Activated CD4-positive, alpha-beta T cell treated with anti-CD3 and anti-CD28 coated beads, Interleukin-2, amount 10 ng/mL, durations not matched to agents 24 days and 14 days (primary cell): ENCODE measurements at places on chromosomes 11 and 22. TPM values are rescaled to one million over a fixed set of nuclear protein-coding genes. Genes with fewer than 3 reads are reported as not detected.

DNA sequence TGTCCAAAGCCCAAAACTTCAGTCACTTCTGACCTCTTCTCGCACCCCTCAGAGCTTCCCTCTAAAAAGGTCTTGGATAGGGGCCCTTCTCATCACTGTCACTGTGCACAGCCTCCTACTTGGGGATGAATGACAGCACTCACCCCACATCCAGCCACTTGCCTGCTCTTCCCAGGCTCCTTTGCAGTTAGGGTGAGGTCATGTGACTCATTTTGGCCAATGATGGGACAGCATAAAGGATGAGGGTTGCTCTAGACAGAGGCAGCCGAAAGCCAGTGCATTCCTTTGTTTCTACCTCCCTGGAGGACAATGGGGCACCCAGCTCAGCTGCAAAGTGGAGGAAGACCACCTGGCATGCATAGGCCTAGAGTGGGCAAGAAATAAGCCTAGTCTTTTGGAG lies 1413.3 kb downstream of the TBC1D22A start:
- H3K27ac ChIP-seq, result no peak overlapping the region
- no peak for DNase-seq
- H3K36me3 ChIP-seq, result no peaks in the 10 kb centered on the region
- H3K27me3 ChIP-seq, result no peaks in the 10 kb centered on the region

DNA sequence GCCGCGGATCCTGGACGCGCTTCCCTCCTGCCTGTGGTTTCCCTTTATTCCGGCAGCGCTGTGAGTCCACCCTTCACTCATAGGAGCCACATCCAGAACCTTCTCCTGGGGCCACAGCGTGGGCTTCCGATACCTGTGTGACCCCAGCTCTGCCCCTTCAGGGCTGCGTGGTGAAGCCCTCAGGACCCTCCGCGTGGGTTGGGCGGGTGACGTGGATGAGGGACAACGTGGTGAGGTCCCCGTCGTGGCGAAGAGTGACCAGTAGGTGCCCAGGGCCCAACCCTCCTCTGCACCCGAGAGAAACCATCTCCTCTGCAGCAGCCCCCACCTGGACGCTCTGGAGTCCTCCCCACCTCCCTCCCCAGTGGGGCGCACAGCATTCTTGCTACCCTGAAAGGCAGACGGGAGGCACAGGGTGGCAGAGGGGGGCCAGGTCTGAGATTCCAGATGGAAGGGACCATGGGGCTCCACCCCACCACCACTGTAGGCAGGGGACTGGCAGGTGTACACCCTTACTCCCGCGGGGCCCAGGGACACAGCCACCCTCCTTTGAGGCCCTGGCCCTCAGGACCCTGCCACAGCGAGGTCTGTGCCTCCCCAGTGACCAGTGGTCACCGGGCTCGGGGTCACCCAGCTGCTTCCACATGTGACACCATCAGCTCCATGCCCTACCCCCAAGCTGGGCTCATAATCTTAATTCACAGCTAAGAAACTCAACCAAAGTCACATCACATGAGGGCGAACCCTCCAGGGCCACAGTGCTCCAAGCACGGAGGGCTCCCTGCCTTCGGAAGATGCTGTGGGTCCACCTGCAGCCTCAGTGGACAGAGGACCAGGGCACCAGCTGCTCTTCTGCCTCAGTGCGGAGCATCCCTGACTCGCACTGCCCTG lies 3.4 kb upstream of the ZBED4 start:
- H3K4me3 ChIP-seq, result peak overlapping the region; percentile 64
- H3K4me1 ChIP-seq, result peaks cover 22% of the 10 kb centered on the region
- DNase-seq, result peak; percentile 57

Gene PANX3
- total RNA-seq, result not detected in 2 replicates

Gene MIF
- 1,352 and 1,382 TPM in 2 replicates for total RNA-seq

Gene SDF2L1
- total RNA-seq, result 94.3 and 103 TPM in 2 replicates
